Foreskin fibroblast (primary cell): ENCODE measurements at places on chromosomes 12 and 14.

- peak; percentile 43 for DNase-seq
These were observed 424 bp downstream of the BBOF1 start for GRCh38 chr14:74019408-74020137.

DNA sequence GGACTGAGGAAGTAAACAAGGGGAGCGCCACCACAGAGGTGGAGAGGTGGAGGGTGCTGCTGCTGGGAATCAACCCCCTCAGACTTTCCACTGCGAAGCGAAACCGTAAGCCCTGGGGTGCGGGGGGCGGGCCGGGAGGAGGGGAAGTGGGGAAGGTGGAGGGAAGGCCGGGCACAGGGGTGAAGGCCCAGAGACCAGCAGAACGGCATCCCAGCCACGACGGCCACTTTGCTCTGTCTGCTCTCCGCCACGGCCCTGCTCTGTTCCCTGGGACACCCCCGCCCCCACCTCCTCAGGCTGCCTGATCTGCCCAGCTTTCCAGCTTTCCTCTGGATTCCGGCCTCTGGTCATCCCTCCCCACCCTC, at the start of gene LAG3:
Gene LAG3 (plus strand): TSS at position 190 of the 365 bp plus-strand sequence. CDS start 333 bp downstream, outside the sequence.
- no peak for DNase-seq

- no peak for DNase-seq
These were observed 64.4 kb downstream of the WSCD2 start for GRCh38 chr12:108193493-108193892.

- DNase-seq: no peak
These were observed 28.7 kb upstream of the PLD4 start for GRCh38 chr14:104895786-104896661.

GRCh38 chr12:27366621-27367020, 34.0 kb downstream of the BMAL2 start:
- no peak for DNase-seq

GRCh38 chr12:90299121-90299520, 590.5 kb upstream of the ATP2B1 start:
- DNase-seq: no peak

- DNase-seq: peak; percentile 10
These were observed 62.8 kb downstream of the OTOGL start for GRCh38 chr12:80162177-80162576.

DNA sequence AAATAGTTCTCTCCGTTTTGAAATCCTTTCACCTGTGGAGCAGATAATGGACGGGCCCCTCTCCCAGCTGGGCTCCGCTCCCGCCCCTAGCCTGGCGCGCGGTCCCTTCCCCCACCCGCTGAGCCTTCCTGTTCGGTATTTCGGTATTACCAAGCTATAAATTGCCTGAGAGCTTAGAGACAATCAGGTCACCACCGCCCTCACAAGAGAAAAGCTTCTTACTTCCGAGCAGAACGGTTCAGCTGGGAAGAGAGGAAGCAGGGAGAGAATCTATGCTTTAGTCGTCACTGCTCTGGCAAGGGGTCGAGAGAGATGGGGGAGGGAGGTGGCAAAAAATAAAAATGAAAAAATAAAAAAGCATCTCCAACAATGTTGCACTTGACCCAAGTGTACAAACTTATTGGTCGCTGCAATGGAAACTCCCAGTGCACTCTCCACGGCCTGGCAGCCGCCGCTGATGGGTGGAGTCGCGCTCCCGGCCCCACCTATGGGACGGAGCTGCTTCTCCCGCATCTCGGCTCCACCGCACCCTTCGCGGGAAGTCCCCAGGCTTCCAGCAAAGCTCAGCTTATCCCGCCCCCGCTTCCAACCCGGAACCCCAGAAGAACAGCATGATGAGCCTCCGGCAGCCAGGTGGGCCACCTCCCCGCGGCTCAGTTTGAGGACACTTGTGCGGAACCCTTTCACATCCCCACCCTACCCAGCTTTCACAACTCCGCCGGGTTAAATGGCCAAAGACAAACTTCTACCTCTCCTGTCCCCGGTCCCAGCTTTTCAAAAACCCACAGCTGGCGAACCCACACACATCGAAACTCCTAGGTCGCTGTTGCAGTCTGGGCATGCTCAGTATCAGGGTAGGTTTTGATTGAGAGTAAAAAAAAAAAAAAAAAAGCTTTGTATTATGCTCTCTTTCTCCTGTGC, 832 bp upstream of the SYT1 start:
- DNase-seq: peak; percentile 78

- DNase-seq: peak; percentile 11
These were observed 10.4 kb upstream of the SAMD4A start for GRCh38 chr14:54556535-54556934.

GRCh38 chr14:65238456-65238855, 136.1 kb upstream of the MAX start:
- DNase-seq: peak; percentile 86

- no peak for DNase-seq
These were observed 10.8 kb downstream of the PLA2G1B start for GRCh38 chr12:120316798-120317223.

DNA sequence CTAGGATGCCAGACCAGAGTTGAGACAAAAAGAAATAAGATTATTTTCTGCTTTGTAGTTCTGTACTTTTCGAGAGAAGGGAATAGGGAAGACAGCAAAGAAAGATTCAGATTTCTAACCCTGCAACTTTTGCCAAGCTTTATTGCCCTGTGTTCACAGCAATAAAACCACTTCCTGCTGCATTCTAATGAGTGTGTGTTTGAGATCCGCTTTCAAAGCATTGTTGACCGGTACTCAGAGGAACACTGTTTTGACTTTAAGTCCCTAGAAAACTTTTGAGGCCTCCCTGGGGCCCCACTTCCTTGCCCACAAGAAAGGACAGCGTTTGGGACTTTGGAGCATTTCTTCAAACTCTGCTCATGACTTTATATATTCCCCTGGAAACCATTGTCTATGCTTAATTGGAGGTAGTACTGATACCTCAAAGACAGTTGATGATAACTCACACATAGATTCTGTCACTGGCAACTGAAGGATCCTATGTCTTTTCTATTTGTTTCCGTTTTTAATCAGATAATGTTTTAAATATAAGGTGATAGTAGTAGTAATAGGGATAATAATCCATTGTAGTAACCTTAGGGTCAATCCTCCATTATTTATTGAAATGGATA, 1.3 kb downstream of the RNASE6 start:
- no peak for DNase-seq

DNA sequence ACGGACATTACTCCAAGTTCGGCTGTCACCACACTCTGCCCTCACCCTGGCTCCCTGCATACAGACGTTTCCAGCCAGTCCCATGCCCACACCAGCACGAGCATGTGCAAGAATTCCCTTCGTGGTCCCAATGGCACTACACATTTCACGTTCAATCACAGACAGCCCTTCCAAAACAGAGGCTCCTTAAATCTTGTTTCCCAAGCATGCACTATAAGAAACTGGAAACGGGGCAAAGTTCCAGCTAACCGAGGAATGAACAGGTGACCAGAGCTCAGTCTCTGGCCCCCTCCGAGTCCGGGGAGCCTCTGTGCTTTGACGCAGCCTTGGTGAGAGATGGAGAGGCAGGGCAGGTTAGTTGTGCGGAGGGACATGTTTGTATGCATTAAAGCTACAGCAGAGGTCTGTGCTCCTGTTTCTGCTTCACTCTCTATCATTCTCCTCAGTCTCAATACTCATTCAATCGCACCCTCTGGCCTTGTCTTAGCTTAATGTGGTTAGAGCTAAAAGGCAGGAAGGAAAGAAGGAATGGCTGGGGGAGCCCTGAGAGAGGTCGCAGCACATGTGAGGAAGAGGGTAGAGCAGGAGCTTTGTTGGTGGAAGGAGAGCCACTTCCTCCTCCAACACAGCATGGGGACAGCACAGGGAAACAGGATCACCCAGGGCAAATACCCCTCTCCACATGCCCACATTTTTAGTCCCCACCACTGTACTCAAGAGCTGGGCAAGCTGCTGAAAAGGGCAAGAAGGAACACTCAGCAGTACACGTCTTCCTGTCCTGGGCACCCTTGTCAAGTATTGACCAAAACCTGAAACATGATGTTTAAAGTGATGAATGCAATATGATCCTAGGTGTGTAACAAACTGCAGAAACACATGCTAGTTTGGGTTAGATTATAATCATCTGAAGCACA, 12.2 kb upstream of the SELPLG start:
- DNase-seq: no peak

DNA sequence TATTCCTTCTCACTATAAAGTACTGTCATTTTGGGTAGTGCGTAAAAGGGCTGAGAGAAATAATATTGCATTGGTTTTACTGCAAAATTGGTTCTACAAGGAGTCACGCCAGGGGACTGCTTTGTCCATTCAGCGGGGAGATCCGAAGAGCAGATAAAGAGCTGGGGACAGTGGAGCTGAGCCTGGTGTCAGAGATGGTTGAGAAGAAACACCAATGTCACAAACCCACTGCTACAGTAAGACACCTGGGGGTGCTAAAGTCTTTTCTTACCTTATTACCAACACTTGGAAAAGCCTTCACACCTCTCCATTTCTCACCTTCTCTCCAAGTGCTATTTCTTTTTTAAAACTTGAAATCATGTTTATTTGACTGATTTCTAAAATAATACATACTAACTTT, 14.1 kb downstream of the IL31 start:
- DNase-seq: no peak

DNA sequence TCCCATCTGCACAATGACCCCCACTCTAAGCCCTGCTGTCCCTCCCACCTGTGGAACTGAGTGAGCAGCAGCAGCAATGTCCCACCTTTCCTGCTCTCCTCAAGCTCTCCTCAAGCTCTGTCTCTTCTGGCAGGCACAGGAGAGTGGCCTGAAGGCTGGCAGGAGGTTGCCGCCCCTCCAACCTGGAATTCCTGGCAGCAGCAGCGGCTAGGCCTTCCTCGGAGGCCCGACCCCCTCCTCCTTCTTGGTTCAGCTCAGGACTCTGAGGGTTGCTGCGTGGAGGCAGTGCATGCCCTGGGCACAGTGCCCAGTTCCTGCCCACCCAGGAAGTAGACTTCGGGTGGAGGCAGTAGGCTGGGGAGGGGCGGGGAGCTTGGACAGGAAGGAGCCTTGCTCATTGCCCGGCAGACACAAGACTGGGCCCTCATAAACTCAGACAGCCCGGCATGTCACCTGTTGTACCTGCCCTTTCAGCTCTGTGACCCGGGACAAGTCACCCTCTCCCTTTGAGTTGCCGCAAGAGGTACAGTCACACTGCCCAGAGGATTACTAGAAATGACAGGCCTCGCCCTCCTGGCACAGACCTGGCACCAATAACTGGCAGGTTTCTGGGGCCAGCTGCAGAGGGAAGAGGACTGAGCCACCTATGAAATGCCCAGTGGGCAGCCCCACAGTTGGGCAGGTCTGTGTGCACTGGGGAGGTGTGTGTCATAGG, 2.1 kb upstream of the SERPINA1 start:
- no peak for DNase-seq

- no peak for DNase-seq
These were observed 9.5 kb downstream of the DPF3 start for GRCh38 chr14:72884386-72884785.

GRCh38 chr12:62466594-62467491, at the start of gene MON2:
TSS of gene MON2 (plus strand) at chr12:62466826. CDS start at chr12:62467208, 382 bp downstream.
- peak; percentile 95 for DNase-seq

DNA sequence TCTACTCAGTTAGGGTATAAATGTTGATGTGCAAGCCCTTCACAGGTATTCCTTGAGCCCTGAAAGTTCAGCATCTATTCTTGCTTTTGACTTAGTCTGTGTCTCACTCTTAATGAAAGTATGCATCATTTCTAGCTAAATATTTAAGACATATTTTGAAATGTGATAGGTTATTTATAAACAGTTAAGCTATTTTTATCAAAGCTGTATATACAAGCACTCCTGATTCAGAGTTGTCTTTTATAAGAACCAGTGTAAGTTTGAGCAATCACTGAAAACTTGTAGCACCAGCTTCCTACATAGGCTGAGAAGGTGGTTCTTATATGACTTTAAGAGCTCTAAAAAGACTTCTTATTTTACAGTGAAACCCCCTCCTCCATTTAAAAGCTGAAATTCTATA, 98.6 kb downstream of the MYF5 start:
- DNase-seq: no peak

- no peak for DNase-seq
These were observed 54.1 kb downstream of the BEGAIN start for GRCh38 chr14:100532906-100533655.

DNA sequence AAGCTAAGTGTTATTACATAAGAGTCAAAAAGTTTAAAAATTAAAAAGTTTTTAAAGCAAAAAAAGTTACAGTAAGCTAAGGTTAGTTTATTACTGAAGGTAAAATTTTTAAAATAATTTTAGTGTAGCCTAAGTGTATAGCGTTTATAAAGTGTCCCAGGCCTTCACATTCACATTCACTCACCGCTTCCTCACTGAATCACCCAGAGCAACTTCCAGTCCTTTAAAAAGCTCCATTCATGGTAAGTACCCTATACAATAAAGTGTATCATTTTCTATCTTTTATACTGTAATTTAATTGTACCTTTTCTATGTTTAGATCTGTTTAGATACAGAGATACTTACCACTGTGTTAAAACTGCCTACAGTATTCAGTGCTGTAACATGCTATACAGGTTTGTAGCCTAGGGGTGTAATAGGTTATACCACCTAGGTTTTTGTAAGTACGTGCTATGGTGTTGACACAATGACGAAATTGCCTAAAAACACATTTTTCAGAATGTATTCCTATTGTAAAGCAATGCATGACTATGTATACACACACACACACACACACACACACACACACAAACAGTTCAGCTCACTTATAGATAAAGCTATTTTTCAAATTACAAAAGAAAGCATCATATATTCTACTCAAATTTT, 3.7 kb downstream of the CLEC14A start:
- no peak for DNase-seq

- DNase-seq: no peak
These were observed 127.2 kb downstream of the CCDC60 start for GRCh38 chr12:119461636-119462214.

DNA sequence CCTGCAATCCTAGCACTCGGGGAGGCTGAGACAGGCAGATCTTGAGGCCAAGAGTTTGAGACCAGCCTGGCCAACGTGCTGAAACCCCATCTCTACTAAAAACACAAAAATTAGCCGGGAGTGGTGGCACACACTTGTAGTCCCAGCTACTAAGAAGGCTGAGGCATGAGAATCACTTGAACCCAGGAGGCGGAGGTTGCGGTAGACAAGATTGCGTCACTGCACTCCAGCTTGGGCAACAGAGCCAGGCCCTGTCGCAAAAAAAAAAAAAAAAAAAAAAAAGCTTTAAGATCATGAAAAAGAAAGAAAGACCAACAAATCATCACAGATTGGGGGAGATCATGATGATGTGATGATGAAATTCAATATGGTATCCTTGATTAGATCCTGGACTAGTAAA, 30.6 kb downstream of the WDR89 start:
- DNase-seq: no peak
